NCI-H1105 (cell line): ENCODE measurements at places on chromosomes 7 and 10.
A peak's percentile ranks its signal among the peaks of the same experiment; 100 is the strongest.

DNA sequence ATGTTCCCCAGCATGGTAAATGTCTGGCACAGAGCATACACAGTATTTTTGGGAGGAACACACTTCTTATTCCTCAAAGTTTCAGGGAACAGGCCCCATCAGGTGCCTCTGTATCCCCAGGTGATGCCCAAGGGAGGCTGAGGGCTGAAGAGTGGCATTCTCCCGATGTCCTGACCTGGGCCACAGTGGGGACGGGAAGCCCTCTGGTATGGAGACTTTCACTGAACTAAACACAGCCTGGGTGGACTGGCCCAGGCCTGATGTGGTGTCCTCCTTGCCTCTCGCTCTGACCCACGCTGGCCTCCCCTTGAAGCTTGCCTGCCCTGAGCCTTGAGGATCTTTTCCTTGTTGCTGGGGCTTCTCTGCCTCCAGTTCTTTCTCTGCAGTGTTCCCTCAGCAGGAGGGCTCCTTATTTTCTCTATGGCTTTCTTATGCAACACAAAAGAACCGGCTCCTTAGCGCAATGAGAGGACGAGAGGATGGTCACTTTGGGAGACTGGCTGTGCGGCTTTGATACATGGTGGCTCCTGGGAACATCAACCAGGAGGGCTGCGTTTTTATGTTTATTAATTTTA lies 157.5 kb upstream of the TNS3 start:
- no peak for DNase-seq

- DNase-seq, result no peak
These were observed 394.3 kb upstream of the PODXL start for GRCh38 chr7:131950758-131951157.

DNA sequence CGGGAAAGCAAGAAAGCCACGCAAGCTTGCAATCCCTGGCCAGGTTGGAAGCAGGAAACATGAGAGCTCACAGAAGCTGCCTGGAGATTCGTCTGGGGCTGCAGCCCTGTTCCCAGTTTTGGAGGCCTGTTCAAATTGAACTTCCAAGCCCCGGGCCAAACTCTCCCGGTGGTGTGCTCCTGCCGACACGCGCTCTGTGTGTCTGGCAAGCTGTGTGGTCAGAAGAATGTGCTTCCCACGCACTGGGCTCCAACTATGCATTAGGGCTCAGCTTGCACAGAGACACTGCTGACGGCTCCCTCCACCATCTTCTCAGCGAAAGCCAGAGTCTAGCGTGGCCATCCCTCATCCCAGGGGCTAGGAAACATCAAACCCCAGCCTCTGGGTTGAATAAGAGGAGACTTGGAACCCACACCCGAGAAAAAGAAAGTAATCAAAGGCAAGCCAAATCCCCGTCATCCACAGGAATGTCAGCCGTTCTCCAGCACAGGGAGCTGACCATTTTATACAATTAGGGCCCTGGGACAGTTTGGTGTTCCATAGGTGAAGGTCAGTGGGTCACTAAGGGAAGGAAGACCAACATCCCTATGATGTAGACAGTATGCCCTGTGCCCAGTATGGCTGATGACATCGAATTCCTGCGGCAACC lies 107.2 kb downstream of the FGFR2 start:
- DNase-seq, result no peak

- DNase-seq, result no peak
These were observed 6.3 kb upstream of the SEMA3A start for GRCh38 chr7:84200859-84201258.

- no peak for DNase-seq
These were observed at the start of gene LRRC72 for GRCh38 chr7:16526742-16527540. Gene LRRC72 (plus strand): TSS chr7:16526825. CDS start chr7:16526953, 128 bp downstream.

GRCh38 chr10:15442056-15442455 lies 71.0 kb upstream of the FAM171A1 start:
- DNase-seq, result no peak

DNA sequence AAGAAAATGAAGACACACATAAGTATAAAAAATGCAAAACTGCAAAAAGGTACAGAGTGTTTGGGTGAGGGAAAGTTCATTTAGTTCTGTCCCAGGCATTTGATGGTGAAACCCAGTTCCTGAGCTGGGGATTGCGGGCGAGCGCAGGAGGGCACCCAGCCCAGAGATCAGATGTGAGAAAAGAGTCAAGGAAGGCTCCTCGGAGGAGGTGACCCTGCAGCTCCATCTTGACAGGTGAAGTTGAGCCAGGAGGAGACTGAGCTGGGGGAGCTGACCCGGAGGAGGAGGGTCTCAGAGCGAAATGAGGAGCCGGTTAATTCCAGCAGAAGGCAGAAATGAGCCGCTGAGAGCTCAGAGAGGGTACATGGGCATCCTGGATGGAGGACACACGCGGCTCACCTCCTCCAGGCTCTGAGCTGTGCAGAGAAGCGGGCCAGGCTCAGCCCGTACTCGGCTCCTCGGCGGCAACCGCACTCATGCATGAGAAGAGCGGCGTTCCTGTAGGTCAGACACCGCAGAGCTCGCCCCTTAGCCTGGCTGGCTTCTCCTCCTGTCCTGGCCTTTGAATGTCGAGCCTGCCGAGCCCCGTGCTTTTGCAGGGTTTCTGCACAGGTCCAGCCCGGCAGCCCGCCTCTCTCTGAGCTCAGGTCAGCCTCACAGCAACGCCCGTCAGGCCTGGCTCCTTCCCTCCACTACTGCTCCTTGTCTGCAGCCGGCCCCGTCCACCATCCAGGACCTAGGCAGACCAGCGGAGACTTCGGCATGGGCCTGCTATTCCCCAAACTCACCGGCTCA lies 9.5 kb upstream of the RAMP3 start:
- no peak for DNase-seq

DNA sequence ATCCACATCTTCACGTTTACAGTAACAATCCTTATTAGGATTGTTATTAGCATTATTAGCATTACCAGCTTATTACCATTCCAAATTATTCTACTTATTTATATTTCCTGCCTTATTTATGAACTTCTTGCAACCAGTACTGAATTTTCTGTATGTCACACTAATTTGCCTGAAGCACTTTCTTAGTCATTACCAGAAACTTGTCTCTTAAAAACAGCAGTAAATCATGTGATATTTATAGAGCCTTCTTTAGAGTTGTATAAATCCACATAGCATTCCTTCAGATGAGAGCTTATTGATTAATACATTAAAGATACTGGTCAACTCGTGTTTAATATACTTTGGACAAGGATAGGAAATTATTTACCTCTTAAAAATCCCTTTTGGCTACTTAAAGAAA lies 618.6 kb downstream of the SUGCT start:
- DNase-seq, result no peak

DNA sequence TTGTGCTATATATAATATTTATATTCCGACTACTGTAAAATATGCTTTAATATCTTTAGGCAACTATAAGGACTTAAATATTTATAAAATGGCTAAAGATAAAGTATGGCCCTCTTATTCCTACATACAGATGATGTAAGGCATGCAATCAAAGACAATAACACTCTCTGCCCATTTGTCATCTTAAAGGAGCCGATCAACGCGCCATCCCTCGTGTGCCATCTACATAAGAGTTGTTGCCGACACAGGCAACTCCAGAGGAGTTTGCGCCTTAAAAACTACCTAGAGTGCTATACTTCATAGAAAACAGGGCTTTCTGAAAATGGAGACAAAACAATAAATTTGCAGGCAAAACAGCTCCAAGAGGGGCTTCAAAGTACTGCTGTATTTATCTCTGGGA lies 709.0 kb downstream of the KCNMA1 start:
- DNase-seq, result no peak

- no peak for DNase-seq
These were observed 64.4 kb downstream of the RAB18 start for GRCh38 chr10:27568196-27569175.

DNA sequence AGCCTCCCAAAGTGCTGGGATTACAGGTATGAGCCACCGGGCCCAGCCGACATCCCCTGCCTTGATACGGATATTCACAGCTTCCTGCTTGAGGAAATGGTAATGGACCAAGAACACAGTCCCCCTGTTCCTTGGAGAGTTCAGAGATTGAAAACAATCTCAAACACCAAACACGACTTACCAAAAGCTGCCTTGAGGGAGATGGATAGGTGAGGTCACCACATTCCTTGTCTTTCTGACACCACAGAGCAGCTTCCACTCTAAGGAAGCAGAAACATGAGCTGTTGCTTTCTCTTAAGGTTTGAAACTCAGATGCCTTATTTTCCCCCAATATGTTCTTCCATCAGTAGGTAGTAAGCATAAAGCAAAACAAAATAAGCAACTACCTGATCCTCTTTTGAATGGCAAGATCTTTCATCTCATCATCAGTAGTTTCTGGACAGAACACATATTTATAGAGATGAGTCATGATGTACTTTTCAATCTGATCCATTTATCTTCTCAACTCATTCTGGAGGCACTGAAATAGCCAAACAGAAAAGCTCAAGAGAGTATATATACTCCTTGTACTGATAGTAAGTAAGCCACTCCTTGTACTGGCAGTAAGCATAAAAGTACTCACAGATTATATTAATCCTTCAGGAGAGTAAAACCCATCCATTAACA lies 199.1 kb upstream of the KCTD7 start:
- DNase-seq, result no peak

DNA sequence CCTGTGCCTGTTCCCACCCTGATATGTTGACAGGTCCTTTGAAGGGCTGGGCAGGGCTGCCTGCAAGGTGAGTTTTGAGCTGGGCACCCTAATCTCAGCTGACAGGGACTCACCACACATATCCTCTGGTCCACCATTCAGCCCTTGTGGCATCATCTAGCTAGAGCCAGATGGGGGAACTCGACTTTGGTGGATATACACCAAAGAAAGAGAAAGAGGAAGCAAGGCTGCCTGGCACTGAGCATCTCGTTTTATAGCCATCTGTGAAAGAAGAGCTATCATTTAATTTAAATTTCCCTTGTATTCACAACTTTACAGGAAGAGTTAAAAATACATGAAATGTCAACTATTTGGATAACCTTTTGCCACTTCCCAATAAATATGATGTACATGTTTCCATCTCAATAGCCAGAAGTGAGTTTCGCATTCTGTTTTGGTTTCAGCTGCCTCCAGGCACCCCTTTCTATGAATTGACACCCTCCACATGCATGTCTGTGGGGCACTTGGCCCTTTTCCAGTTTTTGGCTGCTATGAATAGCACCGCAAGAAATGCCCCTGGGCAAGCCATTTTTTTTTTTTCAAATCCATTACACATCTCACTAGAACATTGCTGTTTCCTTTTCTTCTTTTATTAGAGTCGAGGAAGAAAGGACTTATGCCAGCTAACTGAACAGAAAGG lies 22.9 kb upstream of the GRB10 start:
- peak; percentile 51 for DNase-seq

- DNase-seq, result no peak
These were observed 51.9 kb downstream of the SEMA3A start for GRCh38 chr7:84142726-84143125.

GRCh38 chr10:21523557-21524008 lies 1.9 kb downstream of the SKIDA1 start:
- no peak for DNase-seq

DNA sequence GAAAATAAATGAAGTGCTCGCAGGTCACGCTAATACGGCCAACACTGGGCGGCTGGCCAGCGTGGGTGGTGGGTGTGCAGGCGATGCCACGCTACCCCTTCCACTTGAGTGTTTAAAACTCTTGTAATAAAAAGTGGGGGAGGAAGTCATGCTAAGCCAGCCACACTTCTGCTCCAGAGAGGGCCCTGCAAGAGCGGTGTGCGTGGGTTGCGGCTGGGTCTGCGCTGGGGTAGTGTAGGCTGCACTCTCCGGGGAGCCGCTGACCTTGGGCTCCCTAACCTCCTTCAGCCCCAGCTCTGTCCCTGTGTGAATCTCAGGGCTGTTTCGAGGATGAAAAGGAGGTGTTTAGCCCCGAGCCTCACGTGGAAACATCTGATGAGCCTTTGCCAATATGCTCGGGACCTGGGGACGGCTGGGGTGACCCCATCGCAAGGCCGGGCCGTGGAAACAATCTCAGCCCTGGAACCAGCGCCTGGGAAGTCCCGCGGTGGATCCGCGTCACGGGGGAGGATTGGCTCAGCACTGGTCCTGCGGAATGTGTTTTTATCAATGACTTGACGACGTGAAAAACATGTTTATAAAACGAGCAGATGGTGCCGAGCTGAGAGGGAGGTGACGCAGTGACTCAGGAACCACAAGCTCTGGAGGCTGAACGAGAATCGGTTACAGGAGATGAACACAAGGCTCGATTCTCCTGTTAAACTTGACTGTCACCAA lies 278.5 kb downstream of the DNAJB6 start:
- DNase-seq, result no peak

DNA sequence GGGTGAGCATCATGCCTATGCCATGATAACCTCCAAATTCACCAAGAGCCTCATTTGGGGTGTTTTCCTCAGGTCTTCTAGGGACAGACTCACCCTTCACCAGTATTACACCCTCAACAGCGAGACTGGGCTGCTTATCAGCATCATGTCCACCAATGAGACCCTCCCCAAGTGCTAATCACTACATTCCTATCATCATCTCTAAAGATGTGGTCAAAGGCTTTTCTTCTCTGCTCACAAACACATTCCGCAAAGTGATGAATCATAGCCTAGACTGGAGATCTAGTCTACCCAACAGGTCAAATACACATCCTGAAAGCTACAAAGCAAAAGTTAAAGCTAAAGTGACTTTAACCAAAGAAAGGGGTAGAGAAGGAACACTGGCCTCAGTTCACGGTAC lies 75.3 kb upstream of the C7orf33 start:
- DNase-seq, result no peak

- DNase-seq, result no peak
These were observed 21.6 kb downstream of the DKK1 start for GRCh38 chr10:52335665-52336064.

GRCh38 chr7:90788052-90788451 lies 191.9 kb downstream of the CDK14 start:
- DNase-seq, result no peak
